ENCODE measurements at places on chromosomes 3 and 15.

DNA sequence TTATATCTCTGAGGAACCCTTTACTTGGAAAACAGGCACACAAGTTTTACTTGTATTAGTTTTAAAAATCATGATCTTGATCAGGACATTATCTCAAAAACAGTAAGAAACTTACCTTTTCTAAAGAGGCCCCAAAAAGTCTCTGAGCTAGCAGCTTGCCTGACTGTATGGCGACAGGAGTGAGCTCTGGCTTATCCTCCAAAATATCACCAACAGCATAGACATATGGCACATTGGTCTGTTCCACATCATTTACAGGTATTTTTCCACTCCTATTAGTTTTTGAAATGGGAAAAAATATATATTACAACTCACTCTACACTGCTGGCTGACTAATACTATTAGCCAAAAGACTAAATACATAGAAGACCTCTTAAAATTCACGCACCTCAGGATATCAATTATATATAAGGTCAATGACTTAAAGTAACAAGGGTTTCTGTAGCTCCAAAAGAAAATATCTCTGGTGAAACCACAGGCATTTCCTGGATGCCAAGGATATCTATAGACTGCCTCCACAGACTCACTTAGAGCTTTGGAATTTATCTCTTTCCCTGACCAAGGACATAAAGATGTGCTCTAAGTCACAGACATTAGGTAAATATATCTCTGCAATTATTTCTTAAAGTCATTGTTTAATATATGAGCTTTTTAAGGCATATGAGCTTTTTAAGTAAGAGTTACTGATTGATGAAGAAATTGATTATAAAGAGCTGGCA, 33.1 kb downstream of the TXNRD3 start:
- no peak for DNase-seq

DNA sequence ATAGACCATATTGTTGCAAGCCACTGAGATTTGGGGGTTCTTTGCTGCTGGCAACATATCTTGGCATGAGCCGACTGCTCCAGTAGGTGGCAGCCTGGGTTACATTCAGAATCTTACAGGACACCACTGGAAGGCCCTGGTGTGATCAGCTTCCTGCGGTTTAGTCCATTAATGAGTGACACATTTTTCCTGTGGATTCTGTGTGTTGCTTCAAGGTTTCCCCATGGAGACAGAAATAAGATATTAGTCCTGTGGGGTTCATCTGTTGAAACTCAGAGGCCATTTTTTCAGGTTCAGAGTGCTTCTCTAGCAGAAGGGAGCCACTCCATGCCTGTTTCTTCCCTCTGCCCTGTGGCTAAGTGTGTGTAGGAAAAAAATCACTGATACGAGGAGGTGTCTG, 116.2 kb downstream of the MFSD1 start:
- no peak for DNase-seq

- DNase-seq, result no peak
These were observed 61.9 kb downstream of the BTLA start for GRCh38 chr3:112437146-112438022.

DNA sequence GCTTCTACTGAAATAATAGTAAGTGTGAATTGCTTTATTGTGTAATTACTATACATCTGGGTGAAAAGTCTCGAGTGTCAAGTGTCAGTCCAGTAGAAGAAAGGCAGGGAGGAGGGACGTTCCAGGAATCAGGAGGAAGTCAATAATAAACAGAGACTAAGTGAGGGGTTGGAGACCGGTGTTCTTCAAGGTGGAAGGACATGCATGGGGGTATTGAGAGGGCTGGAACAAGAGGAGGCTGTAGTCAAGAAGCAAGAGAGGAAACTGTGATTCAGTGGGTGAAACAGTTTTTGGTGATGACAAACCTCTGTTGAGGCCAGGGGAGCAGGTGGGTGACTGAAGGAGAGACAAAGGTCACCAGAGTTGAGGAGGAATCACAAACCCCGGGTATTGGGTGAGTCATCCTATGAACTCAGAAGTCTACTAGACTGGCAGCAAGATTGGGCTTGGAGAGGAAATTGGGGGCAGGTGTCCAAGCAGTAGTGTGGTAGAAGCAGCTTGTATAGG, 11.6 kb upstream of the SCAMP5 start:
- DNase-seq, result no peak

DNA sequence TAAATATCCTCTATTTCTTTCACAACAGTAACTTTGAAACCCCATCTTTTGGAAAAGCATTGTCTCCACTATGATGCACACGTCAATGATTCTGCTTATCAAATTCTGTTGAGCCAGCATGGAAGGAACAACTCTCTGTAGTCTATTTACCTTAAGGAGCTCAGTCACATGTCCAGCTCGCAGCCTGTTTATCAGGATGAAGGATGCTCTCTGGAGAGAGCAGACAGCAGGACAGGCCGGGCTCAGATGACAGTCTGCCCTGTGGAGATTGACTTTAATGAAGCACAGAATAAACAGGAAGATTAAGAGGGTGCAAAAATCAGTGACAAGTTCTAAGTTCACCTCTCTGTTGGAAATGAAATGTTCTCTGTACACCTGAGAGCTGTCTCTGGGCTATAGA, 30.6 kb upstream of the MNS1 start:
- DNase-seq, result no peak

GRCh38 chr3:82143661-82144412, 382.4 kb upstream of the GBE1 start:
- DNase-seq, result no peak

GRCh38 chr15:75554717-75555116, 24.4 kb downstream of the PTPN9 start:
- no peak for DNase-seq

DNA sequence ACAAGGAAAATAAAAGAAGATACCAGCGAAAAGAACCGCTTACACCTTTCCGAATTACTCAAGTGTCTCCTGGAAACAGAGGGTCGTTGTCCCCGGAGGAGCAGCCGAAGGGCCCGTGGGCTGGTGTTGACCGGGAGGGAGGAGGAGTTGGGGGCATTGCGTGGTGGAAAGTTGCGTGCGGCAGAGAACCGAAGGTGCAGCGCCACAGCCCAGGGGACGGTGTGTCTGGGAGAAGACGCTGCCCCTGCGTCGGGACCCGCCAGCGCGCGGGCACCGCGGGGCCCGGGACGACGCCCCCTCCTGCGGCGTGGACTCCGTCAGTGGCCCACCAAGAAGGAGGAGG, 325 bp downstream of the ALCAM start:
- DNase-seq, result no peak
